ENCODE measurements at places on chromosomes 2 and 18.

- no peak for DNase-seq
These were observed 220.3 kb downstream of the BCL2 start for GRCh38 chr18:63099091-63099840.

DNA sequence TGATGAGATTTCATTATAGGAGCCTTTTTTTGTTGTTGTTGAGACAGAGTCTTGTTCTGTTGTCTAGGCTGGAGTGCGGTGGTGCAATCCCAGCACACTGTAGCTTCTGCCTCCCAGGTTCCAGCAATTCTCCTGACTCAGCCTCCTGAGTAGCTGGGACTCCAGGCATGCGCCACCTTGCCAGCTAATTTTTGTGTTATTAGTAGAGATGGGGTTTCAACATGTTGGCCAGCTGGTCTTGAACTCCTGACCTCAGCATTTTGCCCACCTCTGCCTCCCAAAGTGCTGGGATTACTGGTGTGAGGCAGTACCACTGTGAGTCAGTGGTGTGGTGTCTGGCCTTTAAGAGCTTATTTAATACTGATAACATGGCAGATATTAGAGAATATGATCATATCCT is 60.1 kb downstream of the MOB4 start:
- peak; percentile 68 for DNase-seq

- no peak for DNase-seq
These were observed 134.7 kb downstream of the EML6 start for GRCh38 chr2:54858021-54858681.

- DNase-seq = no peak
These were observed 2.1 kb downstream of the MBP start for GRCh38 chr18:77130229-77131099.

DNA sequence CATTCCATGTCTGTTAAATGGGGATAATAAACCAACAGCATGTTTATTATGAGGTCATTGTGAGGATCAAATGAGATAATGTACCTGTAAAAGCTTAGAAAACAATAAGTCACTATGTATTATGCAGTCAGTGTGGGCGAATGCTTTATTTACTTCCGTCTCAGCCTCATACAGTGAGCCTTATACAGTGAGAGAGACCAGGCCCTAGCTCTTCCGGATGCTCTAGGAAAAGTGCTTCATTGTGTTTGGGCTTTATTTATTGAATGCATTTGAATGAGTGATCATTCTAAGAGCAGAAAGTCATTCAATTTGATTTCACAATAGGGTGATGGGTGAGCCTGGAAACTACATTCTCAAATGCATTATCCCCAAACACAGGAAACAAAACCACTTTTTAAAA is 603.9 kb upstream of the FANCL start:
- no peak for DNase-seq

GRCh38 chr2:99420031-99420430 is 69.8 kb downstream of the REV1 start:
- no peak for DNase-seq

DNA sequence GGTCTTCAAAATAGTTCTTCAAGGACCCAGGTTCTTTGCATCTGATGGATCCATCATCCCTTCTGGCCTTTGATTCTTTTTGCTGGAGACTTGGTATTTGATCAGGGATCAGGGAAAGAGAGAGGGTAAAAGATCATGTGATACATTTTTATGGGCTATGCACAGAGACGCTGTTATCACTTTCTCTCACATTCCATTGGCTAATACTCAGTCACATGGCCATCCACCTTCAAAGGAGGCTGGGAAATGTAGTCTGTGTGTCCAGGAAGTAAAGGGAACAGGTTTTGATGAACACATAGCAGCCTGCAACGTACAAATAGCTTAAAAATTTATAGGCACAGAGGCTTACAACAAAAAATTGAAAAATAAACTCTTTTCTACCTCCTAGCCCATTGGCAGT is 629.6 kb upstream of the FANCL start:
- no peak for DNase-seq

- no peak for DNase-seq
These were observed 40.0 kb downstream of the STAT1 start for GRCh38 chr2:190973726-190974628.

DNA sequence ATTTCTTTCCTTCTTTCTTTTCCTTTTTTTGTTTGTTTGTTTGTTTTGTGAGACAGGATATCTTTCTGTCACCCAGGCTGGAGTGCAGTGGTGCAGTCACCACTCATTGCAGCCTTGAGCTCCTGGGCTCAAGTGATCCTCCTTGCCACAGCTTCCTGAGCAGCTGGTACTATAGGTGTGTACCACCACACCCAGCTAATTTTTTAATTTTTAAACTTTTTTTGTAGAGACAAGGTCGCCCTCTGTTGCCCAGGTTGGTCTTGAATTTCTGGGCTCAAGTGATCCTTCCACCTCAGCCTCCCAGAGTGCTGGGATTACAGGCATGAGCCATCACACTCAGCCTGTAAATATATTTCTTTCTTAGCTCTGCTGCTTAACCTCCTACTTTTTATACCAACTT is 83.4 kb upstream of the CYP20A1 start:
- no peak for DNase-seq

DNA sequence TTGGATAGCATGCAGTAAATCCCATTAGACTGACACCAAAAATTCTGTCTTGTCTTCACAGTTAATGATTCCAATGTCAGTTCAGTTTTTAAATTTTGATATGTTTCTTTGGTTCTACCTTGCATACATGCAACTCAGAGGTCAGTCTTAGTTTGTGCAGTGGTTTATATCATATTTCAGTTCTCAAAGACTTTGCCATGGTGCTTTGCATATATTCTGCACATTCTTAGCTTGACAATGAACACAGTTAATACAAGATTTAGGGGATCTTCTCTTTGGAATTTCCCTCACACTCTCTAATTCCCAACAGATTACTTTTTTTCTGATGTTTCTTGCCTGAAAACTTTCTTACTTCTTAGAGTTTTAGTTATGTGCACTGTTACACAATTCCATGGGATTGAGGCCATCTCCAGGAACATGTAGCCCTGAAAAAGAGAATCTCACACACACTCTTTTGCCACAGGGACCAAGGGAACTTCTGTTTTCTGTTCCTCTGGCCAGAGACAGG is 17.3 kb downstream of the NOL4 start:
- DNase-seq = no peak
